Astrocyte (in vitro differentiated cells and primary cell): ENCODE measurements at places on chromosomes 7 and 10.

DNA sequence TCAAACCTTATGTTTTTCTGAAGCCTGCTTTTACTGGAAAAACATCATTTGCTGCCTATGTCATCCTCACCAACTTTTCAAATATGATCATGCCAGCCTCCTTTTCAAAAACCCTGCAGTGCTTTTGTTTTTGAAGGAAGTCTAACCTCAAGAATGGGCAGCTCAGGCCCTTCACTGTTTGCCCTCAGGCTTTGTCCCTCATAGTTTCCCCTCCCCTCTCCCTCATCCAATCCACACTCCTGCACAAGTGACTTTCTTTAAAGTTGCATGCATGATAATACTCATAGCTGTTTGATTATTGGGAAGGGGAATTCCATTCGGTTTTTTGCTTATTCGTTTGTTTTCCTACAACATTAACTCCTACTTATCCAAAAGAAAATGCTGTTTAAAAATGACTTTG lies 219.4 kb downstream of the SEMA3E start:
- no peak for DNase-seq

GRCh38 chr10:87538092-87539015 lies 33.7 kb downstream of the MINPP1 start:
- DNase-seq, result peak; percentile 18

- peak; percentile 3 for DNase-seq
These were observed 57.5 kb downstream of the UNCX start for GRCh38 chr7:1290026-1290678.

DNA sequence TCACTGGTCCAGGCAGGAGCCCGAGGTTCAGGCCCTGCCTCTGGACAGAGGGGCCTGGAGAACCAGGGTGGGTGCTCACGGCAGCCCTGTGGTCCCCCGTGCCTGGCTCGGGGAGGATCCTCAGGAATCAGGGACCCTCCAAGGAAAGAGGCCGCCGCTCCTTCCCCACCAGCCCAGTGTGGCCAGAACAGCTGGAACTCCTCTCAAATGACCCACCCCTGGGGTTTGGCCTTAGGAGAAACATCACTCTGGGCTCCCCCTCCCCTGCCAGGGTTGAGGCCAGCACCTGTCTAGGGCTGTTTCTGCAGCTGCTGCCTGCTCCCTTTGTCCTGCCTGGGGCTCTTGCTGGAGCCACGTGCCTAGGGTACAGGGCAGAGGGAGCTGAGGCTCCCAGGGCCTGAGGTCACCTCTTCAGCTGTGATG lies 161.0 kb downstream of the RNF216 start:
- no peak for DNase-seq

DNA sequence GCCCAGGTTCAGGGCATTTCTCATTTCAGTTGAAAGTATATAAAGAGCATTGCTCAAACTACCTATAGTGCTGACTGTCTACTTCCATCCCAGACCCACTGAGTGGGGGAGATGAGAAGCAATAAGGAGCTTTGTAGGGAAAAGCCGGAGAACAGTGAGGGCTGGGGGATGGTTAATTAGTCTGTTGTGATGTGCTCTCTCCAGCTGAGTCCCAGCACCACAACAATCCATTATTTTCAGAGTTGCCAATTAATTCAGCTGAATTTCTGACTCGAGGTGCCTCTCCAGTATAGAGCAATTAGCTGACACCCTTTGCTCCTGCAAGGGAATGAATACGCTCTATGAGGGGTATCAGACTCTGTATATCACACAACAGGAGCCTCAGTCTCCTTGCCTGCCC lies 1118.6 kb downstream of the SORCS3 start:
- no peak for DNase-seq

DNA sequence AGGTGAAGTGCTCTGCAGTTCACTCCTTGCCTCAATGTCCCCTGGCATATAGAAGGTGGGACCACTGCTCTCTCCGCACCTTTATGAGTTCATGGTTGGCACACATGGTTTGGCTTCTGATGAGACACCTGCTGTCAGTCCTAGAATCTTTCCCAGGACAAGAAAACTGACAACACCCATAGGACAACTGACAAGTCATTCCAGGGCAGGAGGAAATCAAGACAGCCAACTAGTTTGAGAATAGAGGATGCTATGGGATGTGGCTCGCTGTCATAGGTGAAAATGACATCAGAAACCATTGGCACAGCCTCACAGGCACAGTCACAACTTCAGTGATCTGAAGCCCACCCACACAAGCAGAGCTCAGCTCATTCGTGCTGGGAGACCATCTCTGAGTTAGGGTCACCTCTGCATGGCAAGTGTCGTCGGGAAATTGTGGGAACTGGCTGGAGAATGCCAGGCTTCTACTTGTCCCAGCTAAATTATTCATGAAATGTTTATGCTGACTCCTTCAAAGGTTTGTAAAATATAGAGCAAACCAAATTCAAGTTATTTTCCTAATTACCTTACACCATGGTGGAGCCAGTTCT lies 762.4 kb downstream of the GRID1 start:
- no peak for DNase-seq

- no peak for DNase-seq
These were observed 20.1 kb downstream of the CACNA2D1 start for GRCh38 chr7:82423446-82423845.

DNA sequence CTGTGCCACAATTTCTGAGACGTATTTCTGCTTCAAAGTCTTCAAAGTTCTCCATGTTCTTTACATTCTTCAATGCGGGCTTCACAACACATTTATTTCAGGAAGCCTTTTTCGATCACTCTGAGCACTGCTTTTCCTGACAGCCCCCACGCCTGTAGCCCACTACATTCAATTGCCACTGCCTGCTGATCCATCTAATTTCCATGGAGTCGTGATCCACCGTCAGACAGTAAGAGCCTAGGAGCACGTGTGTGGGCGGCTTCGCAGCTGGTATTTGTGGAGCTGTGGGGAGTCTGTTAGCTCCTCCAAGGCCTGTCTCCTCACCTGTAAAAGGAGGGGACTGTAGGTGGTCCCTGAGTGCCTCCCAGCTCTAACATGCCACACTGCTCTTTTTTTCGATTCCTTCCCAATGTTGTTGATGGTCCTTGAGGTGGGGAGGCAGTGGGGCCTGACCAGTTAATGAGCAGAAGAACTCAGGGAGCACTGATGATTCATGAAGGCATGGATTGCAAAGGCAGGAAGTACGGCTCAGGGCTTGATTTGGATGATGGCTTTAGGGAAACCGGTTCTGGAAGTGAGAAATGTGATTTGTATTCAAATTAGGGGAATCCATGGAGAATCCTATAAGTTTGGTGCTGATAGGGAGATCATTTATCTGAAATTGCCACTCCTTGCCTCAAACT lies 401.1 kb upstream of the PODXL start:
- peak; percentile 57 for DNase-seq

DNA sequence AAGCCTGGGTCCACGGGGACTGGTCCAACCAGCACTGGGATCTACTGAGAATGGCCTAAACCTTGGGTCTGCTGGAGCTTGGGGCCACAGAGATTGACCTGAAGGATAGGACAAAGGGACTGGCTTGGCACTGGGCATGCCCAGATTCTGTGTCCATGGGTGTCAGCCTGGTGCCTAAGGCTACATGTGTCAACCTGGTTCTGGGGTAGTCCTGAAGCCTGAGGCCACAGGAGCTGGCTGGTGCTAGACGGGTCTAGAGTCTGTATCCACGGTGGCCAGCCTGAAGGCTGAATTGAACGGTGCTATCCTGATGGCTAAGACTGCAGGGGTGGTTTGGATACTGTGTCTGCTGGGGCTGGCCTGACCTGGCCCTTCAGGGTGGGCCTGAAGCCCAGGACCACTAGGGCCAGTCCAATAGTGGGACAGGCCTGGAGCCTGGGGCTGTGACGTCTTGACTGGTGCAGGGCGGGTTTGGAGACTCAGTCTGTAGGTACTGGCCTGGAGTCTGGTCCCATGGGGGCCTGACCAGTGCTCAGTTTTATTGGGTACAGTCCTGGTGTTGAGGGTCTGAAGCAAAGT lies 152.4 kb upstream of the HPS1 start:
- no peak for DNase-seq

DNA sequence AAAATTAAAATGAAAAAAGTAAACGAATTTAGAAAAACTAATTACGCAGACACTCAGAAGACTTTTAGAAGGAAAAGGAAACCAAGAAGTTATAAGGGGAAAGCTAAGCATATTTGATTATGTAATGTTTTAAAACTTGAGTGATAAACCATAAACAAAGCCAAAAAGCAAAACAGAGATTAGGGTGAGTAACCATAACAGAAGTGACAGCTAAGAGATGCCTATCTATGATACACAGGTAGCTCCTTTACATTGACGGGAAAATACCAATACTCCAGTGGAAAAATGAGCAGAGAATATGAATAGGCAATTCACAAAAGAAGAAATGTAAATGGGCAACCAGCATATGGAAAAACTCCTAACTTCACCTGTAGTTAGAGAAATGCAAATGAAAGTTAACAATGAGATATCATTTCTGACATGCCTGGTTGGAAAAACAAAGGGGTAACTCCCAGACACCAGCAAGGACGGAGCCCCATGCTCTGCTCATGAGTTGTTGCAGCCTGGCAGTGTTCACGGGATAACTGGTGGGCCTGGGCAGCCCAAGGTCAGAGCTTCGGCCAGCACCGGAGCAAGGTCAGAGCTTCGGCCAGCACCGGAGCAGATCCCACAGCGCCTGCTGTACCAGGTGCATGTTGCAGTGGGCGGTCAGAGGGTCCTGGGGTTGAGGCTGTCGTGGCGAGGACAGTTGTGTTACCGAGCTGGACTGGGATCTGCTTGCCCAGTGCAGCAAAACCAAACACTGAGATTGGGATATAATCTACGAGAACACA lies 58.9 kb downstream of the ALOX5 start:
- DNase-seq, result no peak

- DNase-seq, result no peak
These were observed 17.8 kb upstream of the CH25H start for GRCh38 chr10:89224739-89225443.

- DNase-seq, result peak; percentile 68
These were observed 41.7 kb upstream of the LOXL4 start for GRCh38 chr10:98309366-98310355.

GRCh38 chr7:23938937-23939552 lies 229.0 kb downstream of the STK31 start:
- peak; percentile 10 for DNase-seq

DNA sequence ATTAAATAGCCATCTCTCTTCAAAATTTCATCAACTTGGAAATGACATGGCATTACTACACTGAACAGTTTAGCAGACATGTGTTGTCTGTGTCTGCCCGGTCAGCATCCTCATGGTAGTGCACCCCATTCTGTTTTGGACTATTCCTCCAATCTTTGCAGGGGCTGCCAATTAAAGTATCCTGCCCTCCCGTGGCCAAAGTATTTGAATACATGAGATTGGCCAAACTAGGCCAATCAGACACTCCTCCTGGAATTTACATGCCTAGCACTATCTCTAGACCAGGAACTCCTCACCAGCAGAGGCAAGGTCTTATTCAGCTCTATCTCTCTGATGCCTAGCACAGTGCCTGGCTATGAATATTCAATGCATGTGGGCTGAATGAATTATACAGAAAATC lies 4.4 kb downstream of the SHTN1 start:
- no peak for DNase-seq

- no peak for DNase-seq
These were observed 566.4 kb downstream of the SORCS3 start for GRCh38 chr10:105207476-105207995.

- DNase-seq, result no peak
These were observed 637.0 kb downstream of the ZNF716 start for GRCh38 chr7:58086871-58087535.

DNA sequence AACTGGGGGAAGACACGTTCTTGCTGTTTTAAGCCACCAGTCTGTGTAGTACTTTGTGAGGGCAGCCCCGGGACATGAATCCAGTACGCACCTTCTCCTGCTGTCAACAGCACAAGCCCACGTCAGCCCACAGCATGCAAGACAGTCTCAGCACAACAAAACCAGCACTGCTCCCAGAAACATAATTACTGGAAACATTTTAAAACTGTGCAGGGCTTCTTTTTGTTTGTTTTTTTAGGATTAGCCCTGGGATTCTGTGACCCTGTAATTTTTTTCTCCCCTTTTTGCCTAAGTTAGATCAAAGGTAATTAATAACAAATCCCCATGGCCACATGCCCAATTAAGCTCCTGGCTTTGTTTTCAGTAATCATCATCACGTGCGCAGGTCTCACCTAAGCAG lies 87.5 kb downstream of the VOPP1 start:
- DNase-seq, result no peak

- no peak for DNase-seq
These were observed 142.2 kb downstream of the EMX2 start for GRCh38 chr10:117684672-117685211.
